ENCODE measurements at places on chromosomes 5 and 9.

GRCh38 chr5:94010814-94011213 lies 269.4 kb upstream of the POU5F2 start:
- peak; percentile 6 for DNase-seq

DNA sequence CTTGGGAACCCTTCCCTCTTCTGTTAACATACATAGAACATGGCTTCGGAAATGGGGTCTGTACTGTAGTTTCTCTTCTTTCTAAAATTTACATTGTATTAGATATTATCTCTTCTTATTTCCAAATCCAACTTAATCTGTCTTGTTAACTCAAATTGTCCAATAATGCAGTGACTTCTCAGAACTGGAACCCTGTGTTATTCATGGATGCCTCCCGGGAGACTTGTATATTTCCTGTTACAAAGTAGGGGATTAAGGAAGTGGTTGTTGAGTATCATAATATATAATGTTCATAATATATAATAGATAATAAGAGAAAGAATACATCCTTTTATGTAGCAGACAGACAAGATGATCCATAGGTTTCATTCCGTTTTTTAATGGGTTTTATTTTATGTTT lies 128.4 kb downstream of the ZSWIM6 start:
- DNase-seq = no peak

- DNase-seq = no peak
These were observed 38.9 kb downstream of the COL5A1 start for GRCh38 chr9:134680393-134681060.

- DNase-seq = no peak
These were observed 743.6 kb upstream of the DMAC1 start for GRCh38 chr9:8543219-8543618.

- no peak for DNase-seq
These were observed 761.3 kb upstream of the DMAC1 start for GRCh38 chr9:8560560-8561525.

DNA sequence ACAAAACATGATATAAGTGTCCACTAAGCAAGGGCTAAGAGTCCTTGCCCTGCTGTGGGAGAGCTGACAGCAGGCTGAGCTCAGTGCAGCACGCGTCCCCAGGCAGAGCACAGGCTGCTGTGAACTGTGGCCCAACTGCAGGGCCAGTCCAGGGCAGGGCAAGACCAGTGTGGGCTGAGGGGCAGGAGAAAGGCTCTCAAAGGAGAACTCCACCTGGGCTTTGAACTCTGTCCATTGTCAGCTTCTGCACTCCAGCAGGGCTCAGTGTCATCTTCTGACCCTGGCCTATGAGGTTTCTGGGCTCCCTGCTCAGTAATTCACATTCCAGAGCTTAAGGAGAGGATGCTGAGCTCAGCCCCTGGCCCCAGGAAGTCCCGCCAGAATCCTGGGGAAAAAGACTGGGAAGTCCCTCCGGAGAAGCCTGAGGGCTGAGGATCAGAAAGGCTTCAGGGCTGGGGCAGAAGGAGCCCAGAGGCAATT lies 37.4 kb downstream of the LHFPL2 start:
- DNase-seq = peak; percentile 58

GRCh38 chr5:176639981-176640380 lies 7.3 kb upstream of the TSPAN17 start:
- DNase-seq = no peak

Measured in kidney tubule cell (primary cell).